T1000 (cell line): ENCODE measurements at places on chromosomes 6 and 20.

DNA sequence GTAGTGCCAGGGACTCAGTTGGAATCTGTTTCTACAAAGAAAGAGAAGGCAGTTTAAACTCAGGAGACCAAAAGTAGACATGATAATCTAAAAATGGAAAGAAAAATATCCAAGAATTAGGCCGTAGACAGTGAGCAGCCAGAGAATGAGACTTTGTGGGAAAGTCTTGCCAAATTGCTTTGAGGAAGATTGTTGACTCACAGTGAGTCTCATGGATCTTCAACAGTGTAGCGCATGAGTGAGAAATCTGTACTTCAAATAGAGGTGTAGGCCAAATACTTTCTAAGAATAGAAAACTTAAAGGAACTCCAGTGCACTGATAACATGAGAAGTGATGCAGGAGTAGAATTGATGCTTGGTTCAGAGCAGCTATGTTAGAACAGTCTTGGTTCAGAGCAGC is 284.5 kb downstream of the HTR1B start:
- no peak for DNase-seq

DNA sequence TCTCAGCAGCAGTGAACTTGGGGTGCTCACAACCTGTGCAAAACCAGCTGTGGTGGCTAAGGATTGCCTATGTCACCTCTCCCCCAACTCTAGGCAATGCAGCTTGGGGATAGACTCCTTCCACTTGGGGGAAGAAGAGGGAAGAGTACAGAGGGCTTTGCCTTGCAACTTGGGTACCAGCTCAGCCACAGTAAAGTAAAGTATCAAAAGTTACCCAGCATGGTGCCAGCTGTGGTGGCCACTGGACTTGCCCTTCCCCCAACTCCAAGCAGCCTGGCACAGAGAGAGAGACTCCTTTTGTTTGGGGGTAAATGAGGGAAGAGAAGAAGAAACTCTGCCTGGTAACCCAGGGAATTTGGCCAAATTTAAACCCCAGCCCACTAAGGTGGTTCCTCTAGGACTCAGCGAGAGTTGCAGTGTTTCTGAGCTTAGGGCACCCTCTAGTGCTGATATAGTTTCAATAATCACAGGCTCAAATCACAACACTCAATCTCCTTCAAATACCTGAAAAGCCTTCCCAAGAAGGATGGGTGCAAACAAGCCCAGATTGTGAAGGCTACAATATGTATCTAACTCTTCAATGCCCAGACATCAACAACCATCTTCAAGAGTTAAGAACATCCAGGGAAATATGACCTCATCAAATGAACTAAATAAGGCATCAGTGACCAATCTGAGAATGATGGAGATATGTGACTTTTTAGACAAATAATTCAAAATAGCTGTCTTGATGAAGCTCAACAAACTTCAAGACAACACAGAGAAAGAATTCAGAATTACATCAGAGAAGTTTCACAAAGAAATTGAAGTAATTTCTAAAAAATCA is 7.6 kb upstream of the DEFB129 start:
- DNase-seq, result no peak

- DNase-seq, result no peak
Observed at GRCh38 chr6:166636934-166637333, 9.9 kb upstream of the RPS6KA2 start.

DNA sequence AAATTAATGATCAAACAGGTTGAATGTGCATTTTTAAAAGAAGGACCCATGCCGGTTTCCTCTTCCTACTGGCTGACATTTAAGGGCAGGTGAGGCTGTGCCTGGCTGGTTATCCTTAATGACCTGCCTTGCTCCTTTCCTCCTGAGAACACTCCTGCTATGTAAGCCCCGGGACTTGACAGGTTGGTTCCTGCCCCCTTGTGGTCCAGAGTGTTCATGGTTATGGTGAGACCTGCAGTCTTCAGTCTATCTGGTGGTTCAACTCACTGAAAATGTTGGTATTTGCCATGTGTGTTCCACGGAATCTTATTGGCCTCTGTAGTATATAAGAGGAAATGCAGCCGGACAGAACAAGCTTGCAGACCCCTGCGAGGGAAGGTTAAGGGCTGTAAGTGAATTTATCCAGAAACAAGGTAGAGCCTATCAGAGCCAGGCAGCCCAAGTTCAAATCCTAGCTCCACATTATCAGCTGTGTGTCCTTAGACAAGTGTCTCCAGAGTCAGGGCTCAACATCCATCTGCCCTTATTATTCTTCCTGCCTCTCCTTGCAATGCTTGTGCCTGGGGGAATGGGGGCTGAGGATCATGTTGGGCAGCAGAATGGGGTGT is 5.2 kb upstream of the BPIFA3 start:
- no peak for DNase-seq

- DNase-seq, result no peak
Observed at GRCh38 chr6:20633566-20634340, 99.5 kb downstream of the CDKAL1 start.

DNA sequence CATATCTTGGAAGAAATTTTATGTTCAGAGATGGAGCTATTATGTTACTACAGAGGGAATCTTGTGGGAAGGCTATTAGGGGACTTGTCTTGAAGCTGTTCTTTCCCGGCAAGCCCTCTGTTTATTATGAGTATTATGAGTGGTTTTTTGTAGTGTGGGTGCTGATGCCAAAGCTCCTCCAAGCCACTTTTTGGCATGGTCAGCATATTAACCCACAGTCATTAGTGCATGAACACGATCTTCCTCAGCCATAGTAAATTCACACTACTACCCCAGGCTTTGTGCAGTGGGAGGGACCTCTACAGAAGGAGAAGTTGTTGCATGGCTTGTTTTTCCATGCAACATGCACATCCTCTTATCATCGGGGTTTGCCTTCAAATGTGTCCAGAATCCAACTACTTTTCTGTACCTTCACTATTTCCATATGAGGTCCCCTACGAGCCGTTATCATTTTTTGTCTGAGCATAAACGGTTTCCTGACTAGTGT is 6.5 kb upstream of the BMP6 start:
- DNase-seq, result no peak

- DNase-seq, result no peak
Observed at GRCh38 chr6:48628316-48628715, 517.3 kb upstream of the PTCHD4 start.

DNA sequence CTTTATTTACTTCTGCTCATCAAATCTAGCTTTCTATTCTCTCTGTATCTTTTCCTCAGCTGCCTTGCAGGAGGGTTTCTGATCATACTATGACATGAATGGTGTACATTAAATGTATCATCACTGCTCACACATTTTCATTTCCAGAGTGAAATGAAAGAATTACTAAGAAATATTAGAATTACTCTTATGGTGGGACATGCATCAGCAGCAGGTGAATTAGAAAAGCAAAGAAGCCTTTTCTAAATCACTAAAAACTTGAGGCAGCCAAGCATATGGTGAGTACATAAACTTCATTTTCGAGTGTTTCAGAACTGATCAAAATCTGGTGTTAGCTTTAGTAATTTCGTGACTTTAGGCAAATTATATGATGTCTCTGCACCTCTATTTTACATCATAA is 23.6 kb downstream of the IL17A start:
- no peak for DNase-seq

GRCh38 chr6:21295506-21296240 is 297.9 kb upstream of the SOX4 start:
- DNase-seq, result no peak

- DNase-seq, result no peak
Observed at GRCh38 chr6:19325335-19325789, 511.8 kb upstream of the ID4 start.

GRCh38 chr20:59680852-59681251 is 76.5 kb downstream of the PHACTR3 start:
- no peak for DNase-seq

- no peak for DNase-seq
Observed at GRCh38 chr6:101231606-101232235, 161.8 kb upstream of the GRIK2 start.

- DNase-seq, result peak; percentile 4
Observed at GRCh38 chr6:111691345-111692225, 85.9 kb upstream of the TRAF3IP2 start.

- no peak for DNase-seq
Observed at GRCh38 chr20:39214828-39215227, 252.7 kb downstream of the DHX35 start.

DNA sequence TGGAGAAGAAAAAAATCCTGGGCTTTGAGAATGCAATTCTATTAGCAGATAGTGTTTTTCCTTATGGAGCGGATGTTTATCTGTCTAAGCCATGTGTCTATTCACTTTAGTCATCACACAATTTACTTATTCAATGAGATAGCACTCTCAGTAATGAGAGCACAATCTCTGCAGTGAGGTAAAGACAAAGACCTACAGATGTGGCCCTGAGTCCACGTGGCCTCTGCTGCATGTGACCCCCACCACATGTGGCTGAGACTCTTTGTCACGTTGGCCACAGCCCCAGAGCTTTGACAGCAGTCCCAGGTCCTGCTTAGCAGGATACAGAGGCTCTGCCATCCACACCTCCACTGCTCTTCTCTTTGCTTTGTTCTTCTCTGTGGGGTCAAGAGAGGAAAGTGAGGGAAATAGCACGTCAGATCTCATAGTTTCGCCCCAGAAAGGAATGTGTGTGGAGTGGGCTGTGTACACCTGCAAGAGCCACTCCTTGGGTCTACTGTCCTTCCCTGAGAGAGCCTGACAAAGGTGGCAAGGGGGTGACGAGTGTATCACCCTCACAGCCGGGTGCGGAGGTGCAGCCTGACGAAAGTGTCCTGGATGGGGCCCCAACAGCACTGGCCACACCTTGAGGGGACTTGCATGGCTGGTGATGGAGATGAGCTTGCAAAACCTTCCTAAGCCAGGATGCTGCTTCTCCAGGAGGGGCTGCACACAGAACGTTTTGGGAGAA is 40.7 kb downstream of the ZNF831 start:
- DNase-seq, result no peak

- DNase-seq, result no peak
Observed at GRCh38 chr20:63693733-63694583, 2.5 kb upstream of the TNFRSF6B start.

DNA sequence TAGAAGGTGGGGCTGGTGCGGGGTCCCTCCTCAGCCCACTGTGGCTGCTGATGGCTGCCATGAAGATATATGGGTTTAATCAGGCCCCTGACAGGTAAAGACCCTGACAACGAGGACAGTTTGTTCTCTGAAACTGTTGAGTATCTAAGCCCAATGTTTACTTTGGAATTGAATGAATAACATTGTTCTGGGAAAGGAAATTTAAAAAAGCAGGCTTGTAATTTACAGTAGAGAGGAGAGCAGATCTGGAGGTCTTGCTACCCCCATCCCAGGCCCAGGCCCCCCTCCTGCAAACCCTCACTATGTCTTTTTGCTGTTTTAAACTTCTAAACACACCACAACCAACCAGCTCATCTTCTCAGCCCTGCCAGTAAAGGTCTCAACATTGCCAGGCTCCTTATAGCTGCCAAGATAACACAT is 171.3 kb downstream of the CDC5L start:
- DNase-seq, result no peak

- no peak for DNase-seq
Observed at GRCh38 chr20:47391276-47392010, 34.9 kb upstream of the ZMYND8 start.

DNA sequence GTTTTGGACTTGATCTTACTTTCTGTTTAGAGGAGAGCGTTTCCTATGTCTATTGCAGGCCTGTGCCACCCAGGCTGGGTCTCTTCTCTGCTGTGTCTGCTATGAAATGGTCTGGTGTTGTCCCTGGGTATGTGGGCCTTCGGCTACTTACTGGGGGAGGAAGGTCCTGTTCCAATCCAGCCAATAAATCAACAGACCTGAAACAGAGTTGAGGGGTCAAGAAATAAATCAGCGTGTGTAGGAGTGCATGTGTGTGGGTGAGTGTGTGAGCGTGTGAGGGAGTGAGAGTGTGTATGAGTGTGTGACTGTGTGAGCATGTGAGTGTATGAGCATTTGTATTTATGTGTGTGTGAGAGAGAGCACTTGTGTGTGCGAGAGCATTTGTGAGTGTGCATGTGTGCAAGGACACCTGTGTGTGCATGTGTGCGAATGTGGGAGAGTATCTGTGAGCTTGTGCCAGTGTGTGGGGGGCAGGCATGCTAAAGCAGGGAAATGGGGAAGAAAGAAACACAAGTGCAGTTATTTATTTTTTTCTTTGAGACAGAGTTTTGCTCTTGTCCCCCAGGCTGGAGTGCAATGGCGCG is 86.3 kb upstream of the PMEPA1 start:
- DNase-seq, result no peak

GRCh38 chr20:24659835-24660234 is 190.4 kb downstream of the SYNDIG1 start:
- DNase-seq, result no peak

DNA sequence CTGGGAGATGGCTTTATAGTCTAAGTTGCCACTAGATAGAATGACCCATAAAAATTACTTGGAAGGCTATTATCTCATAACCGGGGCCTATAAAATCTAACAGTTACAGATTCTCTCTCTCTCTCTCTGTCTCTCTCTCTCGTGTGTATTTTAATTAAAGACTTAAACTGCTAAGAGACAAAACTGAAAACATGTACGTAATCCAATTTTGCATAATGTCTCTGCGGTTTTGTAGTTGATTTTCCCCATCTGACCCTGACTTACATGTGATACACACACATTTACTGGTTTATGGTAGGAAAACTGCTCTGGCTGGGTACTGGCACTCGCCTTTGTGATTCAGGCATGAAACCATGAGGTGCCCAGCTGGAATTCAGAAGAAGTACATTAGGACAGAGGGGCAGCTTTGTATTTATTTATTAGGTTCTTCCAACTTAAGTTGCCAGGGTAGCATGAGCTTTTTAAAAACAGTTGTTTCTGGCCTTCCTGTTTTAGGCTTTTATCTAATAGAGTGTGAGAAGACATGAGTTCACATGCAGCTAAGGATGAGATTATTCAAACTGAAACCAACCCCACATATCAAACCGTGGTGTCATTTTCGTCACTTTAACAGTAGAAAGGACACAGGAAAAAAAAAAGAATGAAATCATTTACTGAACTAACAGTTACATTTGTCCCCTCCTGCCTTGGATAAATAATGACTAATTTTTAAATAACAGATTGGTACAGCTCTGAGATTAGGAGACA is 182.5 kb downstream of the GMPR start:
- DNase-seq, result no peak
